ENCODE measurements at places on chromosomes 12 and 14.
A peak's percentile ranks its signal among the peaks of the same experiment; 100 is the strongest.

GRCh38 chr12:24560192-24560775 is 388.6 kb downstream of the BCAT1 start:
- no peak for DNase-seq

GRCh38 chr12:104462931-104463339 is 6.2 kb downstream of the CHST11 start:
- no peak for DNase-seq

GRCh38 chr12:118015944-118016343 is 559 bp upstream of the RFC5 start:
- no peak for DNase-seq

- DNase-seq: no peak
Observed at GRCh38 chr12:61138415-61138759, 1121.8 kb upstream of the USP15 start.

GRCh38 chr12:67986632-67987031 is 2.6 kb upstream of the IFNG-AS1 start:
- DNase-seq: no peak

DNA sequence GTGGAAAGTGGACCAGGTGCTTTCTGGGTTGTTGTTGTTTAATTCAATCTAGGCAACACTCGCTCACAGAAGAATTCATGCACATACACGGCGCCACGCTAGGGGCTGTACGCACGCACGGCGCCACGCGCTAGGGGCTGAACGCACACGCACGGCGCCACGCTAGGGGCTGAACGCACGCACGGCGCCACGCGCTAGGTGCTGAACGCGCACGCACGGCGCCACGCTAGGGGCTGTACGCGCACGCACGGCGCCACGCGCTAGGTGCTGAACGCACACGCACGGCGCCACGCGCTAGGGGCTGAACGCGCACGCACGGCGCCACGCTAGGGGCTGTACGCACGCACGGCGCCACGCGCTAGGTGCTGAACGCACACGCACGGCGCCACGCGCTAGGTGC is 54.3 kb downstream of the NINJ2 start:
- DNase-seq: no peak

DNA sequence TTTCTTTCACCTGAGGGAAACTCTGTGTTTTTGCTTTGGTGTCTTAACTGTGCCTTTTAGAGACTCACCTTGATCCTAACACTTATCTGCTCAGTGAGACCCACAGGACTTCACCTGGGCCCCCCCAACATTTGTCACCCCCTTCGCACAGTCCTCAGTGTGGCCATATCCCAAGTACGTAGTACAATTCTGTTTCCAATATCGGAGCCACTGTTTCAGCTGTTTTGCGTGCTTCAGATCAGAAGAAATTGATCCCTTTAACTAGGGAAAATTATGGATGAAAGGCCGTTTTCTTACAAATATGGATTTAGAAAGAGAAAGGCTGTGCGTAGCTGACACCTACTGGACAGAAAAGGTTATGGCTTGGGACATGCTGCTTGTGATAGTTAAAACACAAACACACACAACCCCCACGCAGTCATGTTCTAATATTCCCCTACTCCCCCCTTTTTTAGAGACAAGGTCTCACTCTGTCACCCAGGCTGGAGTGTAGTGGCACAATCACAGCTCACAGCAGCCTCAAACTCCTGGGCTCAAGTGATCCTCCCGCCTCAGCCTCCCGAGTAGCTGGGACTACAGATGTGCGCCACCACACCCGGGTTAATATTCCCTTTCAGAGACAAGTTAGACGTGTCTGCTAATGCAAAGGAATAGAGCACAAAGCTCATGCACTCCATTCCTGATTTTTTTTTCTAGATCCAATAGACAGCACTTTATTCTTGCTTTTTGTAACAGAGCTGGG is 3.6 kb upstream of the SLC7A8 start:
- DNase-seq: peak; percentile 6

- no peak for DNase-seq
Observed at GRCh38 chr12:28237423-28237822, 47.2 kb downstream of the CCDC91 start.

DNA sequence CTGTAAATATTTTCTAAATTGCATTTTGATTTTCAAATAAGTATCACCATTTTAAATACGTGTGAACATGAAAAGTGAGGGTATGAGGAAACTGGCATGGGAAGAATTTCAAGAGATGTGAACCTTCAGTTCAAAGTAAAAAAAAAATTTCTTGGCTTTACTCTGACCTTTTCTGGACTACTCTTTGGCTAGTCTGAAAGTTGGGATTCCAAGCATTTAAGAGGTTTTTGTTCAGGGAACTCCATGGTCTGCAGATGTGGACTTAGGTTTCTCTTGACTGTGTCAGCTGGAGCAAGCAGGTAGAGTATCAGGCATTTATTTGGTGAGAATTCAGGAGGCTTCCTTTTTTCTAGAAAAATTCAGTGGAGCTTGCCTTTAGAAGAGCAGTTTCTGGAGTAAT is 311.6 kb downstream of the LRIG3 start:
- DNase-seq: no peak

DNA sequence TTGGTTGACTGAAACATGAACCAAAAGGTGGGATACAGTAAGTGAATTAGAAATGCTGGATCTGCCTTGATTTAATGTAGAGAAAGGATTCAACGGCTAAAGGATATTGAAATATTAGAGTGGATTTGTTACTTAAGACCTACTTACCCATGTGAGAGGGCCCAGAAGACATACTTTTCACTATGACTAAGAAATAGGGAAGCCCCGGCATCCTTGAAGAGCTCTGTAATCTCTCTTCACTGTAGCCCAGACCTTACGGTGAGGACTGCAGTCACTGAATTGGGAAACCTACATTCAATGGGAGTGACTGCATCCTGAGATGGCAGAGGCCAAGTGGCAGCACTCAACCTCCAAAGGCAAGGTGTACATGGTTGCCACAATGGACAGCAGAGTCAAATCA is 52.5 kb downstream of the KANSL2 start:
- no peak for DNase-seq

DNA sequence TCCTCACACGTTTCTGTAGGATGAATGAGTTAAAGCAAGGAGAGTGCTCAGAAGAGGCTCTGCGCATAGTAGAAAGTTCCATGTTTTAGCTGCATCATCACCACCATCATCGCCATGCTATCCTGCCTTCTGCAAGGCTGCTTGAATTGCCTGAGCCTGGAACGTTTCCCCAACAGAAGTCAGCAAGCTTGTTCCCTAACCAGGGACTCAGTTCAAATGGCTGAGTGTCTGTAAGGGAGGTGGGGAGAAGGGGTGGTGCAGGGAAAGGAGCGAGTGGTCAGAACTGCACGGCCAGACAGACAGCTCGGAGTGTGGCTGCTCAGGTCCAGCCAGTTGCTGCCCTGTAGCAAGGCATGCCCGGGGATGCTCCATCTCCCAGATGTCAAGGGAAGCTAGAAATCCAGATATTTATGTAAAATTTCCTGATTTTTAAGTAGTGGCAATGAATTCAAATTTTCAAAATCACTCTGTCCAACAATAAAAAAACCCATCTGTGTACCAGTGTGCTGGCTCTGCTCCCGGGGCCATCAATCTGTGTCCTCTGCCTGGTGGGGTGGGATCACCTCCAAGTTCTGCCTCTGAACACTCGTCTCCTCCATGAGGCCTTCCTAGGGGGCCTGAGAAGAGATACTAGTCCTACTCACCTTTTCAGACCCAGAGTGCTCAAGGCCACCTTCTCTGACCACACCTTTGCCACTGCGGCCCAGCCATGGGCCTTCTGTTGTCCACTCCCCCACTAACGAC is 162.7 kb downstream of the FOXN3 start:
- DNase-seq: no peak

GRCh38 chr12:44817687-44818086 is 58.4 kb downstream of the NELL2 start:
- no peak for DNase-seq

GRCh38 chr14:61661471-61662400 is 33.6 kb upstream of the HIF1A start:
- DNase-seq: no peak

- DNase-seq: no peak
Observed at GRCh38 chr14:71242237-71242748, 335.0 kb downstream of the PCNX1 start.

DNA sequence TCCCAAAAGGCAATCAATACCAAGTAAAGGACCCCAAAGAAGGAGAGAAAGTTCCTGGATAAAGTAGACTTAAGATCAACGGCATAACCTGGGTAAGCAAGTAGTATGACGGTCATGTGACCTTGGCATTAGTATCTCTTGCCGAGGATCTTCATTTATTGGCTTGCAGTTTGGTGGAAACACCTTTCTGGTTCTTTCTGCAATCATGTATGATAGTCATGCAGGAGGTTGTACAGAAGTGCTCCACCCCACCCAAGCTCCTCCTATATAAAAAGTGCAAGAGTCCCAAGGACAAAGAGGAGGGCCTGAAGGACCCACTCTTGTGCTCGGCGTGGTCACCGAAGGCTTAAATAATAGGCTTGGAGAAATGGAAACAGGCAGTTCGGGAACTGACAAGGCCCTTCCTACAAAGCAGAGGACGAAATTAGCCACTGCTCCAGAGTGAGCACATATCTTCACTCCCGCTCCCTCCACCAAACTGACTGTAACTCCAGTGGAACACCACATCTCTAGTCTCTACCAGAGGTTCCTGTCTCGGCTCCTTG is 750 bp downstream of the CS start:
- no peak for DNase-seq

DNA sequence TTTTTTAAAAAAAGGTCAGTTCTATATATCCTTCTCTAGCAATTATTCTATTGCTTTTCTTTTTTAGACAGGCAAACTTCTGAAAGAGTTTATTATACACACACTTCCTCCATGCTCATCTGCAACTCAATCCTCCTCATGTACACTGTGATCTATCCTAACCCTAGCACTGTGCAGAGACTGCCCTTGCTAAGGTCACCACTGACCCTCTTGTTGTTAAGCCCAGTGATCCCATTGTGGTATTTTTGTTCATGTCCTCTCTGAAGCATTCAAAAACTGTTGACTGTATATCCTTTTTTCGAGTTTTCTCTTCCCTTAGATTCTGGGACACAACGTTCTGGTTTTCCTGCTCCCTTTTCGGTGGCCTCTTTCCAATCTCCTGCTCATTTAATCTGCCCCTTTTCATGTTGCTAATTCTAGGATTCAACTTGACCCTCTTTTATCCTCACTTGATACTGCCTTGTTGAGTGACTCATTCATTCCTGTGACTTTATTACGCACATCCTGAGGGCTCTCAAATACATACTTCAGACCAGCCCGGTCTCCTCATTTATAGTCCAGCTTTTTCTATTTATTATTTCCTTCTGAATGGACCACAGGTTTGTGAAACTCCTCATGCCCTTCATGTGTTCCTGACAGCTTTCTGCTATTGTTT is 53.9 kb upstream of the PTPRB start:
- DNase-seq: no peak

DNA sequence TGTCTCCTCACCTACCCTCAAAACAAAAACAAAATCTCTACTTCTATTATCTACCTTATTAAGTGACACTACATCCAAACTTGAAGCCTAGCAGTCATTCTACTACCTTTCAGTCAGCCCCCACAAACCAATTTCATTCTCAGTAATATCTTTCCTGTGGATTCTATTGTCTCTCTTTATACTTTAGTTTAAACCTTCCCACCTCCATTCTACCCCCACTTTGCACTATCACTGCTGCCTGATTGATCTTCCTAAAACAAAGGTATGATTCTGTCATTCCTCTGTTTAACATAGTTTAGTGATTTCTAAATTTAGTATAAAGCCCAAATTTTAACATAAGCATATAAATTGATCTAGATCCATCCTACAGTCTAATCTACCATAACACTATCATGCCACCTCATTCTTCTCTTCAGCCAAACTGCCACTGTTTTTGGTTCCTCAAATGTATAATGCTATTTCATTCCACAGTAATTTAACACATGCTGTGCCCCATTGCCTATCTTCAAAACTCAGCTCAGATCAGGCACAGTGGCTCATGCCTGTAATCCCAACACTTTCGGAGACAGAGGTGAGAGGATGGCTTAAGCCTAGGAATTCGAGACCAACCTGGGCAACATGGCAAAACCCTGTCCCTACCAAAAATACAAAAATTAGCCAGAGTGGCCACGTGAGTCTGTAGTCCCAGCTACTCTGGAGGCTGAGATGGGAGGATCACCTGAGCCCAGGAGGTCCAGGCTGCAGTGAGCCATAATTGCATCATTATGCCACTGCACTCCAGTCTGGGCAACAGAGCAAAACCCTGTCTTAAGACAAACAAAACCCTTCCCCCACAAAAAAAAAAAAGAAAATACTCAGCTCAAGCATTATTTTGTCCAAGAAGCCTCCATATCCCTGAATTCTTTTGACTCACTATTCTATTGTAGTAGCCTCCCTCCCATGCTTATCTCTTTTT is 3.1 kb upstream of the STRN3 start:
- no peak for DNase-seq

- DNase-seq: peak; percentile 46
Observed at GRCh38 chr12:101839324-101840283, 8.8 kb upstream of the GNPTAB start.

DNA sequence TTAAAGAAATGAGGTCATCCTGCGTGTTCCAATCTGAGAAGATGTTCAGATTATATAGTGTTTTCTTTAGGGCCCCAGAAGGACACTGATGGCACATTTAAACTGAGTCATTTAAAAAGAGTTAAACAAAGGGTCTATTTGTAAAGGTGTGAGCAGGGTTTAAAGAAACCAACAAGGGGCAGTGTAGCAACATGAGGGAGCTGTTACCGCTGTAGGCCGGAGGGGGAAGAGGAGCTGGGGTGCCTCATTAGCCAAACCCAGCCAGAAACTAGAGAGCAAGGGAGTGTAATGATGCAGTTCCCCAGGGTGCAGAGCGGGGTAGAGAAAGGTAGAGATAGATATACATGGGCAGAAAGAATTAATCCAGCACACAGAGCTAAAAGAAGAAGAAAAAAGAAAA is 160.4 kb downstream of the TBX5 start:
- no peak for DNase-seq

GRCh38 chr12:116354950-116355783 is 77.7 kb upstream of the MED13L start:
- DNase-seq: no peak

DNA sequence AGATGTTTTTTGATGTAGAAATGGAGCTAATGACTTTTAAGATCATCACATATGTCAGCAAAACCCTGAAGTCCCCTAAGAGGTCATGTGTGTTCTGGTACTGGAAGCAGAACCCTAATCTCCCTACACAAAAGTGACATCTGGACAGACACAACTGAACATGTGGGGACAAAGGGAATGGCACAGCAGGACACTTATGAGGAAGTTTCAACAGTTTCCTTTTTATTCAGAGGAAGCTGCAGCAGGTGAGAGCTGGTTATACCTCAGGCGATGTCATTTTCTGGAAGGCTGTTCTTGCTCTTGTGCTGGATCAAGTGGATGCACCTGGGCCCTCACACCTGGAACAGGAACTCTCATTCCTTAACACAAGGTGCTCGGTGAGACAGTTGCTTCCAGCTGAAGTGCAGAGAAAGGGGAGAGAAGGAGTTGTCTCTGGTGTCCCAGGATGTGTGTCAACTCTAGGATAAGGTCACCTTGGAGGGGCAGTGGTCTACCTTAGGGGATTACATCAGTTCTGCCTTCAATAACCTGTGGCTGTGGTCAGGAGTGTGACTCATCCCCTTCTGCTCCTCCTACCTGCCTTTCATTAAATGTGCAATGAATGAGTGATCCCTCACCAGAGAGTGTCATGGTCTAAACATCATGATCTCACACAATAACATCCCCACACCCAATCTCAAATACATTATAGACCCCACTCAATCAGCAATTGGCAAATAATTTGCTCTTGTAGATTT is 463.4 kb downstream of the TMEM121 start:
- DNase-seq: no peak
